ENCODE measurements at places on chromosomes 4 and X.

DNA sequence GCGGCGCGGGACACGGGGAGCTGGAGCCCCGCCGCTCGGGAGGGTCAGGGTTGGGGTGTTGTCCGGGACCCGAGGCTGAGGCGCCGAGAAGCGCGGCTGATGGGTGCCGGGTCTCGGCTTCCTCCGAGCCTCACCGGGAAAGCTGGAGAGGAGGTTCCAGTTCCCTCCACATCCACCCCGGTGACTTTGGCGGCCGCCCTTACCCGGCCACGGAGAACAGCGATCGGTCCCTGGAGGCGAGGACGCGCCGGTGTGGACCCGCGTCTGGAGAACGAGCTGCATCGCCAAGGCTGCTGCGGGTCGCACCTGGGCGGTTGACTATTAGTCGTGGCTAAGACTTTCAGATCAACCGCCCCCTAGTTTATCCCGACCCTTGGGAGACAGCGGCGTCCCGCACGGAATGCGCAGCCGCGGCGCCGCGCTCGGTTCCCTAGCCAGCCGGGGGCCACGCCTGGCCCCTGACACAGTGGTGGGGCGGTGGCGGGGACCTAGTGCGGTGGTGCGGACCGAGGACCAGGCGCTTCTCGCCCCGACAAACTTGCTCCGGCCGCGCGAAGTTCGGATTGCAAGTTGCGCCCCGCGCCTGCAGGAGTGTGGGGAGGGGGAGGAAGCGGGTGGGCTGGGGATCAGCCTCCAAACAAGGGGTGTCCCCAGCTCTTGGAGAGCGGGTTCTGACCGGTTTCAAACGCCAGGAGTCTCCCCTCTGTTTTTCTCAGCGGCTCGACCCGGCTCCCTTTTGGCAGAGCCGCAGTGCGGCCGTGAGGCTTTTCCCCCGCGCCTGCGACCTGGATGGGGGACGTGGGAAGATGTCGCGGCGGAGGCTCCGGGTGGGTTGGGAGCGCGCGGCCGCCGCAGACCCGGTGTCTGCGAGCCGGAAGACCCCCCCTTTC is 568 bp downstream of the FHDC1 start:
- no peak for DNase-seq

DNA sequence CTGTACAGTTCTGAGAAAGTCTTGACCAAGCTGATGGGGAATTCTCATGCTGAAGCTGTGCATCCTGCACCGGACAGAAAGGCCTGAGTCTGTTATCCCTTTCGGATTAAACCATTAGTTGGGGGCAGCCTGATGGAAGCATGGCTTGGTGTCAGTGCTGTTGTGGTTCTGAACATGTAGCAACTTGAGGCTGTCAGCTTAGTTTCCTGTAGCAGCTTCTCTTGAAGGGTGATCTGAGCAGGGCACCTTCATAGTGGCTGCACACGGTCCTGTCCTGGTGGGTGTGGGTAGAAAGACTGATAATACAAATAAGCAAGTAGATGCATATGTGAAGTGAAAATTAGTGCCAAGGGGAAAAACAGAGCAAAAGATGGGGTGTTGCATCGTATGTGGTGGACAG is 11.7 kb downstream of the KIAA0232 start:
- no peak for DNase-seq

GRCh38 chr4:165905405-165906027 is 32.5 kb downstream of the TLL1 start:
- no peak for DNase-seq

GRCh38 chrX:140766024-140766611 is 56.6 kb downstream of the LINC00632 start:
- peak; percentile 5 for DNase-seq

GRCh38 chr4:106273831-106274230 is 42.2 kb downstream of the TBCK start:
- no peak for DNase-seq

- DNase-seq, result no peak
Measured at GRCh38 chr4:5470318-5471198, 237.8 kb downstream of the EVC2 start.

DNA sequence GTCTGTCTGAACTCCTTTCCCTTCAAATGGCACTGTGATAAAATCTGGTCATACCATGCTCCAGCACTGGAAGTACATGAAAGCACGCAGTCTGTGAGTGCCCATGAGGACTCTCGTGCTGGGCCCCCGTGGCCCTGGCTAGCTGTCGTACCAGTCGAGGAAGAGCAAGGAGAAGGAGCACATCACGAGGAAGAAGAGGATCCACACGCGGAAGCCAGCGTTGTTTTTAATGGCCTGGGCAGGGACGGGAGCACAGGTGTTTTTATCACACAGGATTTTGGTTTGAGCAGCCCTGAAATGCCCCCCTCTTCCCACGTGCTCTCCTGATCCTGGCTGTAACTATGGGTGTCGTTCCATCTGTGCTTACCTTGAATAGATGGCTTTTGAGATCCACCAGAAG is 33.0 kb downstream of the NSG1 start:
- DNase-seq, result no peak

DNA sequence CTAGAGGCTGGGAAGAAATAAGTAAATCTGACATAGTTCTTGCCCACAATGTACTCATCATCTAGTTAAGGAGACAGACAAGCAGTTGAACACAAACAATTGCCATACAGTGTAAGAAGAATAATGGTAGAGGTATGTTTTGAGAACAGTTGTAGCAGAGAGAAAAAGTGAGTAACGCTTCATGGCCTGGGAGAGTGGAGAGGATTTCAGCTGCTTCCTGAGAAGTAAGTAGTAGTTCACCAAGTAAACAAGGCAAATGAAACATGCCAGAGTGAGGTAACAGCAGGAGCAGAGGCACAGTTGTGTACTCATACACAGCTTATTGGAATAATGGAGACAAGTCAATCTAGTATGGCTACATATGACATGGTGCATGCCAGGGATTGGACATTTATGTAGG is 53.6 kb upstream of the RAP2C start:
- no peak for DNase-seq

- no peak for DNase-seq
Measured at GRCh38 chrX:53022381-53022780, 26.2 kb upstream of the GPR173 start.
